Heart left ventricle (tissue), 16 donors: ENCODE measurements at places on chromosomes 4 and X. TPM values are rescaled to one million over a fixed set of nuclear protein-coding genes. Genes with fewer than 3 reads are reported as not detected.

ARMCX6 gene
- 33.2 TPM for total RNA-seq

IRAK1 gene
- total RNA-seq = 22.0 TPM

H2BW2 gene
- total RNA-seq = not detected

GRCh38 chr4:99359480-99360204 is 7.1 kb upstream of the ADH1C start:
- H3K27ac ChIP-seq = no peak overlapping the region
- no peak overlapping the region for H3K4me3 ChIP-seq
- H3K27me3 ChIP-seq = no peaks in the 10 kb centered on the region

DNA sequence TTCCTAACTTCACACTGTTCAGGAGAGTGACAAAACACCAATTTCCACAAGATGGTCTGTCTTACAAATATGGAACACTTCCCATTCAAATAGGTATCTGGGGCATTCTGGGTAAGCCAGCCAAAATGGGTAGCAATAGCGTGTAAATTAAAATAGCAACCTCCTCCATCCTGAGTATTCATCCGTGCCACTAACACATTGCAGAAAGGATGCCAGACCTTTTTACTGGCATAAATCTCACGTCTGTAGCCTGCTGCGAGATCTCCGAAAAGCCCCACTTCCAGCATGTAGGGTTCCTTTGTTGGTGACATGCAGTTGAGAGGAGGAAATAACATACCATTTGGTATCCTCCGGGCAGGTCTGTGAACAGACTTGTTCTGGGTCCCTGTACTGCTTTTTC is 52.7 kb upstream of the RAI2 start:
- no peaks in the 10 kb centered on the region for H3K36me3 ChIP-seq
- DNase-seq = no peak
- no peak overlapping the region for H3K4me3 ChIP-seq
- H3K27ac ChIP-seq = no peak overlapping the region
- H3K27me3 ChIP-seq = no peaks in the 10 kb centered on the region

- no peaks in the 10 kb centered on the region for H3K36me3 ChIP-seq
- no peak for DNase-seq
- no peaks in the 10 kb centered on the region for H3K4me1 ChIP-seq
- no peak overlapping the region for H3K4me3 ChIP-seq
Observed at GRCh38 chr4:86981789-86982188, 47.0 kb downstream of the AFF1 start.
